NCI-H187 treated with DMSO at 0.1 percent for 48 hours (cell line): ENCODE measurements at places on chromosomes 3 and 15.

GRCh38 chr15:82176542-82176941 lies 86.0 kb downstream of the EFL1 start:
- DNase-seq: no peak

- DNase-seq: no peak
Measured at GRCh38 chr3:134291319-134292254, 40.9 kb upstream of the RYK start.

- no peak for DNase-seq
Measured at GRCh38 chr3:47340866-47341265, 40.0 kb upstream of the PTPN23 start.

DNA sequence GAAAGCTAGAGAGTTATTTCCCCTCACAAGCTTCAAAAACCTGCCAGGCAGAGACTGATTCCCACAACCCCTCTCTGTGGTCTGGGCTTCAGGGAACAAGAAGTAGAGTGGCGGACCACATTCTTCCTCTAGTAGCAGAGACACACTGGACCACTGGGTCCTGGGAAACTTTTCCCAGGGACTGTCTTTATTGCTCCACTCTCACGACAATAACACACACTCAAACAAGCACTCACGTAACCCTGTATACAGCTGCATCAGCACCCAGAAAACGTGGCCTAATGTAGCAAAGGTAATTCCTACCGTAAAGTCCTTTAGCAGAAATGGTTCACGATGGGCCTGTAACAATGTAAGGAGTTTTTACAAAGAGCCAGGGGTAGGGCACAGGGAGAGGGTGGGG lies 27.6 kb downstream of the CPOX start:
- no peak for DNase-seq

GRCh38 chr15:79849789-79850188 lies 47.0 kb downstream of the MTHFS start:
- no peak for DNase-seq

DNA sequence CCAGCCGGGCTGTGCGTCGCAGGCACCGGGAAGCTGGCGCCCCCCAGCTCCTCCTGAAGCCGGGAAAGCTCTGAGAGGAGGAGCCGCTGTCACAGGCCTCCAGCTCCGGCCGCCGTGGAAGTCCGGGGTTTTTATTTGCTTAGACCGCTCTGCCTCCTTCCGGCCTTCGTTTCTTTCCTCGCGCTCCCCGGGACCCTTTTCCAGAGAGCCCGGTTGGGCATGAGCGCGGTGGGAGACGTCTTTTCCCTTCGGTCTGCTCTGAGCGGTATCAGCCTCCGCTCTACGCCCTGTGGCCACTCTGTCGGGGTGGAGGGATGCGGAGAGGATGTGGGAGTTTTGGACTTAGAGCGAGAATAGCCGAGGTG lies 559 bp downstream of the SENP5 start:
- DNase-seq: no peak

DNA sequence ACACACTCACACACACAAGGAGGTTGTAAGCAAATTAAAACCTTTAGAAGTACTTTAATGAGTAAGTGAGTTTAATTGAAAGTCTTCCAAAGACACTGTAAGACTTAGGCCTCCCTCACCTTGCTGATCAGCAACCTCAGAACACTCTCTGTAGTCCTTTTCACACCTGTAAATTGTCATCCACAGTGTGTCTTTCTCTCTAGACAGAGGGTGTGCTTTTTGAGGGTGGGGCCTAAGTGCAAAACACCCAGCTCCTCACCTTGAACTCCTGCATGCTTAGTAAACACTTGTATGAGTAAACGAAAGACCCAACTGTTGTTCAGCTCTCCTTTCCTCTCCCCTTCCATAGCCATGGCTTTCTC lies 183.2 kb upstream of the IL12A start:
- no peak for DNase-seq

- DNase-seq: no peak
Measured at GRCh38 chr3:14520149-14520548, 20.0 kb downstream of the GRIP2 start.

GRCh38 chr3:15256861-15257341 lies 50.9 kb downstream of the CAPN7 start:
- DNase-seq: no peak

DNA sequence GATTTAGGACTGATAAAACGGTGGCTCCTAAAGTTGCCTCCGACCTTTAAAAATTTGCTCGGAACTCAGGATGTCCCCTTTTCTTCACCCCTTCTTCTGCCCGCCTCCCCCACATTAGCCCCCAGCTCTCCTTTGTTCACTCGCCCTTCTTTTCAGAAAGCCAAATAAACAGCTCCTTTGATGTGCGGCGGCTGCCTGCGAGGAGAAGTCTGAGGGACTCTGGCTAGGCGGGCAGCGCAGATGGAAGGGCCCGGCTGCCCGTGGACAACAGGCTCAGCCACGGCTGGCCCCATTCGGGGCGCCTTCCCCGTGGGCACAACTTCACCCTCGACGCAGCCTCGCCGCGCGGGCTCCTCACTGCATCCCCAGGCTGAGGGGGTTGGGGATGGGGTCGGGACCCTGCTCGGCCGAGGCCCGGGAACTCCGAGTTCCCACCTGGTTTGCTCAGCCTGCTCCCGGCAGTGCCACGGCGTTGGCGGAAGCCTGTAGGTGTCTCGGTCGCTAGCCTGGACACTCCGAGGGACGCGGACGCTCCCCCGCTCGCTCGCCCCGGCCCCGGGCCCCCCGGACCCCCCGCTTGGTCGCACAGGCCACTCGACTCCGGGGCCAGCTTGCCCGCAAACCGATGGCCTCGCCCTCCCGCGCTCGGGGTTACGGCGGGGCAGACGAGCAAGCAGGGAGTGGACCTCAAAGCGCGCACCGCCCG lies 897 bp upstream of the TLE3 start:
- no peak for DNase-seq

- DNase-seq: no peak
Measured at GRCh38 chr15:52317688-52318087, 22.1 kb upstream of the MYO5C start.
